ENCODE measurements at places on chromosomes 7 and 10.

- no peak for DNase-seq
Observed at GRCh38 chr10:90306187-90306586, 551.7 kb downstream of the HTR7 start.

GRCh38 chr10:93462881-93463280 lies 19.3 kb downstream of the MYOF start:
- no peak for DNase-seq

DNA sequence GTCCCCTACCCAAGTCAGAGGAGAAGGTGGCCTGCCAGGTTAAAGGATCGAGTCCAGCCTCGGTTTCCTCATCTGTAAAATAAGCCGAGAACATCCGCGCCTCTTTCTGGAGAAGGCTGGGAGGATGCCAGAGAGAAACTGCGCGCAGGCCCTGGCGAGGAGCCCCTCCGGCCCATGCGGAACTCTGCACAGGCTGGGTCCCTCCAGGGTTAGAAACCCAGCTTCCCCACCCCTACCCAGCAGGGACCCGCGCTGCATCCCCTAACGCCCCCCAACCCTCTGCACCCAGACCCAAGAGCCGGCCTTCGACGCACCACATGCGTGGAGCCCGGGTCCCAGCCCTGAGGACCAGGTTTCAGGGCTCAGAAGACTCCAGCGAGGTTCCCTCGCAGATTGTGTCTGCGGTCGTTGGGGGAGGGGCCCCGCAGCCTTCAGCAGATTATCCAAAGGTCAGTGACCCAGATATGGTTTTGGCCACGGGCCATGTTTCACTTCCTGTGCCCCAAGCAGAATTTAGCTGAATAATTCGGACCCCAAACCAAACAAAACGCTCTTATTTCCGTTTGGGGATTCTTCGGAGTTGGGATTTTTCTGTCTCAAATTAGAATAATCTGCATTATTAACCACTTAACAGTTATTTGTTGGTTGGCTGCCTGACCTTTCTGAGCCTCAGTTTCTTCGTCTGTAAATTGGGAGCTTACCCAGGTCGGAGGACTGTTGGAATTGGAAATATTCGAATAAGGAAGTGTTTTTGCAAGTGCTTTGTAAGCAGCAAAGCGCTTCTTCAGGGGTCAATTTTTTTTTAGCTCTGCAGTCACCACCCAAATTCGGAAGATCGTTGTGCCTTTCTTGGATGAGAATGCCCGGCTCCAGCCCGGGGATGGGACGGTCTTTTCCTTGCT lies 167.7 kb downstream of the UBE2H start:
- DNase-seq, result no peak

DNA sequence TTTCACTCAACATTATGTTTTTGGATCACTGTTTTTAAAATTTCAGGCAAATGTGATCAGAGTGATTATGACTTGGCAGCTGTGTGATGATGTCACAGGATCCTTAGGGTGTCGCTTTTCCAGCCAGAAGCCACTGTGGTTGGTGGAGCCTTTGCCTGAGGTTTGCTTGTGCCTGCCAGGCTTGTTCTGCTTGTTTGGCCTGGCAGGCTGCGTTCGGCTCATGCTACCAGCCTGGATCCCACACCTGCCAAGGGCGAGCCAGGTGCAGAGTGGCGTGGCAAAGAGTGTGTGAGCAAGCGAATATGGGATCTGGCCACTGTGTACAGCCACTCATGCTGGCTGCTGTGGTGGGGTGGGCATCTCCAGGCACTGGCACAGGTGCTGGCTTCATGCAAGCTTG lies 55.7 kb downstream of the ADK start:
- no peak for DNase-seq

- DNase-seq, result no peak
Observed at GRCh38 chr10:86261941-86262687, 104.5 kb downstream of the GRID1 start.

DNA sequence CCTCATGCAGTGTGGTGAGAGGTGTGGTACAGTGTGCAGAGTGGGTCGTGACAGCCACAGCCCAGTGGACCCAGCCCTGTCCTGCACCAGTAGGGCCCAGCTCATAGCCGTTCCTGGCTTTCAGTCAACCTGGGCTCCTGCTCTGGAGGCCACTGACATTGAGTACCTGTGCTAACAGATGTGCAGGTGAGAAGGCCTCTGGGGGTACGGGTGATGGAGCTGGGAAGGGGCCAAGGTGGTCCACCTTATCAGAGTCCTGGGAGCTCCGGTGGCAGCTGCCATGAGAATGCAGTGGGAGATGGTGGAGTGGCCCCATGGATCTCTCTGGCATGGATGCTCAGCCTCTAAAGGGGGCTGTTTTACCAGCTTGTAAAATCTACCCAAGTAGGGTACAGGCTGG lies 6.1 kb upstream of the TBRG4 start:
- no peak for DNase-seq

DNA sequence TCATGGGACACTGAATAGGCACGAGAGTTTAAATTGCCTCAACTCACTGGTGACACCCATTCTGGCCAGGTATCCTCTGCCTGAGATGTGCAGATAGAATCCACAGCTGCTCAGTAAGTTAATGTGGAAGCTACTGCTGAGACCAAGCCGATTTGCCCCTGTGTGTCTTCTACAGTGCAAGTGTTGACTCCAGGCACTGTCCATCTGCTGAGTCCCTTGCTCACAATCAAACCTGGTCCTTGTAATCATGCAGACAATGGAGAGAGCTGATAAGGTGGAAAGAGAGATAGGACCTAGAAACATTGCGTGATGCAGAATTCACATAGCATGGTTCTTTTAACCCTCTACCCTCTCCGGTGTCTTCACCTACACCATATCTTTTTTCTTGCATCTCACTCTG lies 101.4 kb downstream of the ITGB8 start:
- no peak for DNase-seq

- DNase-seq, result no peak
Observed at GRCh38 chr7:3588341-3588740, 287.3 kb downstream of the SDK1 start.

GRCh38 chr10:5970066-5970465 lies 7.3 kb downstream of the IL15RA start:
- no peak for DNase-seq

DNA sequence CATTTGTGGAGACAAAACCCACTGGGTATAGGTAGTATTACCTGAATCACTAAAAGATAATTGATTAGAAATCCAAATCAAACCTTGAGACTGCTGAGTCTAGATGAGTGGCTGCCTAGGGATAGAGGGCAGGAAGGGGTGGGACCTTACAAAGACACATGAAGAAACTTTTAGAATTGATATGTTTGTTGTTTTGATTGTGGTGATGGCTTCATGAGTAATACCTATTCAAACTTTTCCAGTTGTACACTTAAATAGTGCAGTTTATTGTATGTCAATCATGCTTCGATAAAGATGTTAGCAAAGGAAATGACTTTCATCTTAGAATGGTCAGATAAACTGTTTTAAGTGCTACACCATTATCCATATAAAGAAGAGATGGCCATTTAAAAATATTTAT lies 188.7 kb upstream of the KAT6B start:
- DNase-seq, result no peak

DNA sequence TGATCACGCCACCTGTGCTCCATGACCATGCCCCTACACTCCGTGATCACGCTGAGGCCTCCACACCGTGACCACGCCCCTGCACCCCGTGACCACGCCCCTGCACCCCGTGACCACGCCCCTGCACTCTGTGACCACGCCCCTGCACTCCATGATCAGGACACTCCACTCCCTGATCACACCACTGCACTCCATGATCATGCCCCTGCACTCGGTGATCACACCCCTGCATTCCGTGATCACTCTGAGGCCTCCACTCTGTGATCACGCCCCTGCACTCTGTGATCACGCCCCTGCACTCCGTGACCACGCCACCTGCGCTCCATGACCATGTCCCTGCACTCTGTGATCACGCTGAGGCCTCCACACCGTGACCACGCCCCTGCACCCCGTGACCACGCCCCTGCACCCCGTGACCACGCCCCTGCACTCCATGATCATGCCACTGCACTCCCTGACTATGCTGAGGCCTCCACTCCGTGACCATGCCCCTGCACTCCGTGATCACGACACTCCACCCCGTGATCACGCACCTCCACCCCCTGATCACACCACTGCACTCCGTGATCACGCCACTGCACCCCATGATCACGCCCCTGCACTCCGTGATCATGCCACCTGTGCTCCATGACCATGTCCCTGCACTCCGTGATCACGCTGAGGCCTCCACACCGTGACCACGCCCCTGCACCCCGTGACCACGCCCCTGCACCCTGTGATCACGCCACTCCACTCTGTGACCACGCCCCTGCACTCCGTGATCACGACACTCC lies 27.7 kb downstream of the STK32C start:
- no peak for DNase-seq

GRCh38 chr10:76085817-76086167 lies 654.4 kb downstream of the LRMDA start:
- no peak for DNase-seq

GRCh38 chr7:132183781-132184380 lies 392.4 kb downstream of the PLXNA4 start:
- DNase-seq, result no peak

DNA sequence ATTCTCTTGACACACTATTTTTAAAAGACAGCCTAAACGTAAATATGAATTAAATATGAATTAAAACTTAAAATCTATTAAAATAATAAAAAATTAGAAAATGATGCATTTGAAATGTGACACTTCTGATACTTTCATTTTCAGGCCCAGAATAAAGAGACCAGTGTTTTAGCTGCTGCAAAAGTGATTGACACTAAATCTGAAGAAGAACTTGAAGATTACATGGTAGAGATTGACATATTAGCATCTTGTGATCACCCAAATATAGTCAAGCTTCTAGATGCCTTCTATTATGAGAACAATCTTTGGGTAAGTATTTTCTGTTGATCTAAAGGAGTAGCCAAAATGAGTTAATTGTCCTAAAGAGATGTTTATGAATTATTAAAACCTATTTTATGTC lies 23.6 kb downstream of the SLK start:
- DNase-seq, result no peak

GRCh38 chr10:130729876-130730275 lies 581.6 kb downstream of the TCERG1L start:
- no peak for DNase-seq

DNA sequence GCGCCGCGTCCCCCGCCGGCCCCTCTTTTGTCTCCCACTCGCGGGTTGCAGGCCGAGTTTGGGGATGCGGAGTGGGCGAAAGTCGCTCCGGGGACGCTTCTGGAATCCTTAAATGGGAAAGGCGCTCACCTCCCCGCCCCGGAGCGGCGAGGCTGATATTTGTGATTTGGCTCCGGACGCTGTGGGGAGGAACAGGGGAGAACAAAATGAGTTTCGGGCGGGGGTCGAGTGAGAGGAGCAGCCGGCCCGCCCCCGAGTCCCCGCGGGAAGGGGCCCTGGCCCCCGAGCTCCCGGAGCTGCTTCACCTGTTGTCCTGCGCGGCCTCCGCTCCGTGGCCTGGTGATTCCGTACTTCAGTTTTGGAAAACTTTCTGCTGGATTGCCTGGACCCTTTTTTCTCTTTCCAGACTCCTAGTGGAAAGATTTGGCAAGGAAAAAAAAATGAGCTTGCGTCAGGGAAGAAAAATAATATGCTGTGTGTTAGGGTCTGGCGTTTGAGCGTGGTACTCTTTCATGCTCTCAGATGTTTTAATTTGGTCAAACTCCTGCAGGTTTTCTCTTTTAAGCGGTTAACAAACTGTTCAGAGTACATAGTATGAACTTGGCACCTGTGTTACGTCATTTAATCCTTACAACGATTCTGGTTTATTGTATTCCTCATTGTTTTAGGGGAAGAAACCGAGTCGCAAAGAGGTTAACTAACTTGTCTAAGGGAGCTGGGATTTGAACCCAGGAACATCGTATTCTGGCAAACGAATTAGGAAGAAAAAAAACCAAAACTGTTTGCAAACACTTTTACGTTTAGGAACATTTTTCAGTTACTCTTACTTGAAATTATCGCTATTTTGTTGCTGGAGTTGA lies 924 bp downstream of the BMPR1A start:
- no peak for DNase-seq

DNA sequence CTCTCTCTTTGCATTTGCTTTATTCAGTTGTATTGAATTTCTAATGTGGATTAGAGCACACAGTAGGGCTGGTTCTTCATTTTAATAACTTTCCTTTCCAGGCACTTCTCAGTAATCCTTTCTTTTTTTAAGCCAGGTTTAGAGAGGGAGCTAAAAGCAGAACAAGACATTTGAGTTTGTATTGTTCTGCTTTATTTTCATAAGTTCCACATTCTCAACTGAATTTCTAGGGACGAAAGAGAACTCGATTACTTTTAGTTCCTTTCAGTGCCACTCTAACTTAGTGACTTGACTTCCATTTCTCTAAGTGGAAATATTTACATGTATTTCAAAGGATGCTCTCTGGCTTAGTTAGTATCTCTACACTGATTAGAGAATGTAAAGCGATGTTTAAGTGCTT lies 145.6 kb downstream of the EXOC4 start:
- no peak for DNase-seq

- no peak for DNase-seq
Observed at GRCh38 chr10:19772972-19773371, 43.3 kb upstream of the PLXDC2 start.

- no peak for DNase-seq
Observed at GRCh38 chr7:92769844-92770243, 66.5 kb downstream of the CDK6 start.

DNA sequence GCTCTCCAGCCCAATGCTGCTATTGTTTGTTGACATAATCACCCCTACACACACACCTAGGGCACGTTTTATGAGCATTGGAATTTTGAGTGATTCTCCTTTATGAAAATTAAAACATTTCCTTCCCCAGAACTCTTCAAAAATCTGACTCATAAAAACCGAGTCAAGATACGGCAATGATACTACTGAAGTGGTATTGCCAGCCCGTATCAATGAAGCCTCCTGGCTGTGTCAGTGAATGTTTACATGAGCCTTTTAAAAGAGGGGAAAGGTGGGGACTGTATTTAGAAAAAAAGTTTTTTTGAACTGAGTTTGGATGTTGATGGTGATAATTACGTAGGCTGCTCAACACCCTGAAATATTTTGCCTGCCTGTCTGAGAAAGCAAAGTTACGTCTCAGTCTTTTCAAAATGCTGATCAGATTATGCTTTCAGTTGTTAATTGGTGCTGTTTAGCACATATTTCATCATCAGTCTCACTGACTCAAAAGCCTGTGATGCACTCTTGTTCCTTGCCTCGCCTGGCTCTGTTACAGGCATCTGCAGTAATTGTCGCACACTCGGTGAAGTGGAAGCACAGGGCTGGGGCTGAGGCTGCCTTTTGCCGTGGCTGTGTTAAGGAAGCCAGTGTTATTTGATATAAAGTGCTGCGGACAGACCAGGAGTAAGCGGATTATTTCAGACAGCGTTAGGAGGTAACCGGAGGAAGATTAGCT lies 157.4 kb upstream of the TCF7L2 start:
- no peak for DNase-seq
